ENCODE measurements at places on chromosomes 1 and 21. TPM values are rescaled to one million over a fixed set of nuclear protein-coding genes. Genes with fewer than 3 reads are reported as not detected.

The PRAMEF6 gene
- not detected for total RNA-seq

The NBPF6 gene
- 0.23 TPM for total RNA-seq

The SYT6 gene
- not detected for total RNA-seq

The HMGCS2 gene
- total RNA-seq: not detected

The HEYL gene
- 0.73 TPM for total RNA-seq
